ENCODE measurements at places on chromosomes 5 and 9. TPM values are rescaled to one million over a fixed set of nuclear protein-coding genes. Genes with fewer than 3 reads are reported as not detected.

Gene OLFML2A
- total RNA-seq: 10.7 TPM

DNA sequence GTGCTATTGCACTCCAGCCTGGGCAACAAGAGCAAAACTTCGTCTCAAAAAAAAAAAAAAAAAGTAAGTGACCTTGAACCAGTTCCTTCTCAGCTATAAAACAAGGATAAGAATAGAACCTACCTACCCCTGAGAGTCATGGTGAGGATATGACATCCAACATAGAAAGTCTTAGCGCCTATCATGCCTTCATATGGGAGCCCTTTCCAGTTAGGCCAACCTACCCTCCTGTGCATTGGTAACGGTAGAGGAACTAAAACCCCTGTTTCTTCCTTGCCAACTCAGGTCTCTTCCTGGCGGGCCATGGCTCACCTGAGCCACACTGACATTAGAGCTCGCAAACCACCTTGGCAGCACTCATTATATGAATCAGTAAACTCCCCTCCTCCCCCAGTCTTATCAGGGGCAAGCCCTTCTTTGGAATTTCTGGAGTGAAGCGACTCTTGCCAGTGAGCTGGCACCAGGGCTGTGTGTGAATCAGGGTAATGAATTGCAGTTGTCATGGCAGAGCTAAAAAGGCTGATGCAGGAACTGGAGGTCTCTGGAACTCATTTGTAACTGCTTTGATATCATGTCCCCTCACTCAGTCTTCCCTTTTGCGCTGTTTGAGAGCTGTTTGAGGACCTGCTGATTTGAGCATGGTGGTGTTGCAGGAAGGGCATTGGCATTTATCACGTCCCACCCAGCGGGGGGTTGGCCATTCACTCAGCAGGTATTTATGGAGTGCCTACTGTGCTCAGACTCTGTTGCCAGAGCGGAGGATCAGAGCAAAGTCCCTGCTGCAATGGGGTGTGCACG, 10.3 kb downstream of the WWC1 start:
- no peak for DNase-seq

Gene CSF2
- not detected for total RNA-seq

DNA sequence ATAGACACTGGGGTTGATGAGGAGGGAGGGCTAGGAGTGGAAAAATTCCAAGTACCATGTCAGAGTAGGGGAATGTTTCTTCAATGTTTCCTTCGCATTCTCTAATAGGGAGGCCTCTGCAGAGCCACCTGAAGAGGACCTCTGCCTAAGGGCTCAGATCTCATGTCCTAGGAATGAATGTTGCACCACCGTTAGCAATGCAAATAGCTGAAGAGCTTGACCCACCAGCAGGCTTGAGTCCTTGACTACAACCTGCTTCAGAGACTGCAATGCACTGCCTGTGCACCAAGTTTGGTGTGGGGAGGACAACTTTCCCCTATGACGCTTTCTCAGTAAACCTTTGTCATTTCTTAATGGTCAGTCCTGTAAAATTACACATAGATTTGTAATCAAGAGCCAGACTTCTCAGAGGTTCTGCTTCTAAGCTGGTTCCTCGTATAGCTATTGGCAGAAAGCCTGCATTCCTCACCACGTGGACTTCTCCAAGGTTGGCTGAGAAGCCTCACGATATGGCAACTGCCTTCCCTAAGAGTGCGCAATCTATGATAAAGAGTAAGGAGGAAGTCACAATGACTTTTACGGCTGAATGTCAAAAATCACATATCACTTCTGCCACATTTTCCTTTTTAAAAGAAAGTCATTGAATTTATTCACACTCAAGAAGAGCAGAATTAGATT, 600.7 kb upstream of the PTGER4 start:
- no peak for DNase-seq

DNA sequence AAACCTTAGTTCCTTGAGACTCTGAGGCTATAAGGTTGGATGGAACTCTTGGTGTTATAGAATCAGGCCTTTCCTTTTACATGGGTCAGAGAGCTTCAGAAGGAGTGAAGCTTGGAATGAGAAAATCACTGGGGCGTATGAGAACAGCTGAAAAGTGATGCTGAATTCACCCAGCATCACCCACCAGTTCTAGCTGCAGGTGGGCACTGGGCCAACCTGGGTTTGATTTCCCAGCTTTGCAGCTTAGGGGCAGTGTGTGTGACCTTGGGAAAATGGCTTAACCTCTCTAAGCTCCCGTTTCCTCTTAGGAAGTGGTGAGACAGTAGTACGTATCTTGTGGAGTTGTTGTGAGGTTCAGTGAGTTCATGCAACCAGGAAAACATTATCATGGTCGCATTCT, 10.7 kb downstream of the PCDH12 start:
- no peak for DNase-seq

DNA sequence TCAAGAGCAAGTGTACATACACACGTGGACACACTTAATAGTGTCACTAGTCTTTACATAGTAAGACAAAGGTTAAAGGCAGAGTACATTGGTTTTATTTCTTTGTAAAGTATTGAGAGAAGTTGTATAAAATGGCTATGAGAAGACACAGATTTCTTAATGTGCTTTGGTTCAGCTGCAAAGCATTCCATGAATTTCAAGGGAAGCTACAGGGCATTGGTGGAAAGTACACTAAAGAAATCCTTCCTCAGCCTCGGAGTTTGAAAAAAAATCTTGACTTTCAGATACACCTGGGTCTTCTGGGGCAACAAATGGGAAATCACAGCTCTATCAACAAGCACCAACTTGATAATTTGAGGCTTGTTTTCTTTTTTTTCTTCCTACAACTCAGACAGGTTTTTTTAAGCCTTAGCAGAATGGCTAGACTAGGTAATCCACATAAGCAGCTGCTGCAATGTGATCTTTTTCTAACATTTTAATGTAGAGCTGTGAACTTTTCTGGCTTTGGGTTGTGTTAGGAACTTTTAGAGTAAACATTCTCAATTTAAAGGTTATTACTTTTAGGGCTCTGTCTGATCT, 140.4 kb upstream of the FST start:
- DNase-seq: no peak

- no peak for DNase-seq
Measured at GRCh38 chr5:77492653-77493000, 511 bp upstream of the WDR41 start.

- no peak for DNase-seq
Measured at GRCh38 chr9:129093602-129094386, 12.9 kb downstream of the DOLPP1 start.

DNA sequence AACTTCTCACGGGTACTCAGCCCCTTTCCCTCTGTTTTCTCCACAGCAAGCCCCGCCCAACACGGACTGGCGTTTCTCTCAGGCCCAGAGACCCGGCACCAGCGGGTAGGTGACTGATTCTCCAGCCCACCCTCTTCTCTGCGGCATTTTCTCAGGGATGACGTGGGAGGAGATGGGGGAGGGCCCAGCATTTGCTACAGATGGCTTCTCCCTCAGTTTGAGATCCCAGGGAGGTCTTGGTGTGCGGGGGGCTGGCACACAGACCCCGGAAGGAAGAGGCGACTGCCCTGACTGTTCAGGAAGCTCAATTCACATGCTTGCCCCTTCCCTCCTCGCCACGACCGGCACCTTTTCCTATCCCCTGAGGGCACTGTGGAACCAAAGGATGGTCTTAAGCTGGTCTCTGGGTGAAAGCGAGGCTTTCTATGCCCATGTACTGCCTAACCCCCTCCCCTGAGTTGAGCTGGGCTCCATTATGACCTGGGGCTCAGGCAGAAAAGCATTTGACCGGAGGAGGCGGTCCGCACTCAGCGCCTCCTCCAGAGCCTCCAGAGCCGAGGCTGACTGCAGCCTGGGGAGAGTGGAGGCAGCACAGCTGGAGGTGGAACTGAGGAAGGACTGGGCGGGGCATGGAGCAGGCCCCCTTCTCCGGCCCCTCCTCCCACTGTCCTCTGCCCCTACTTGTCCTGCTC, 6.0 kb downstream of the PCDHGC5 start:
- peak; percentile 74 for DNase-seq

DNA sequence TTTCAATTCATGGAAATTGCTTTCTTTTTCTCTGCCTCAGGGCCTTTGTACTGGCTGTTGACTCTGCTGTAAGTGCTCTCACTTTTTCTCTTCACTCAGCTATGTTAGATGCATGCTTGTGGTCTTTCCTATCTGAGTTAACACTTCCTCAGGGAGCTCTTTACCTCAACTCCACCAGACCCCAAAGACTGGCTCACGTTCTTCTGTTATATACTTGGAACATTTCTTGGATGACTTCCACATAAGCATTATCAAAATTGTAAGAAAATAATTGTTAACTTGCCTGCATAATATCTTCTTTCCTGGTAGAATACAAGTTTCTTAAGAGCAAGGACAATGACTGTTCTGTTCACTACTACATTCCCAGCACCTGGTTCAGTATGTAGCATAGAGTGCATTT, 455.9 kb downstream of the EBF1 start:
- DNase-seq: no peak

GRCh38 chr5:14383923-14384322, 197.7 kb upstream of the OTULINL start:
- DNase-seq: no peak

Gene FAT2
- total RNA-seq: 0.51 TPM

DNA sequence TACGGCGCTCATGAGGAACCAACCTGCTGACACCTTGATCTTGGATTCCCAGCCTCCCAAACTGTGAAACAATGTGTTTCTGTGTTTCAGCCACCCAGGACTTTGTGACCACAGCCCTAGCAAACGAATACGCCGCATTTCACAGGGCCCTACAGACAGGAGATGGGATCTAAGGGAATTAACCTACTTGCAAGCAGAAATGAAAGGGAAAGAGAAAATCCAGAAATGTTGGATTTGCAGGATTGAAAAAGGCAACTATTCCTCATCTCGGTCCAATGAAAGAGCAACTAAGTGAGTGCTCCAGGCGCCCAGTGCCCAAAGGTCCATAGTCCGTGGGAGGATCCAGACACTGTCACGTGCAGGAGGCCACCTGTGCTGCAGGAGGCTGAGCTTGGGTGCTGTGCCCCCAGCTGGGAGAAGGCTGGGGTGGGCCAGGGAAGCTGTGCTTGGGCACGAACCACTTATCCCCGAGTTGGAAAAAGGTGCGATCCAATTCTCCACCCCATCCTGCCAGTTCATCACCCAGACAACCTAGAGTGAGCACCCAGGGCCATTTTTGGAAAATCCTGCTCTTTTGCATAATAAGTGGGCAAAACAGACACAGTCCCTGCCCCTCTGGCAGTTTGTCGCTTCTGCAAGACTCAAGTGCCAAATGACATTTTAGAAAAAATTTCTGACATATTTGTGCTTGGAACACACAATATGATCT, 177.9 kb downstream of the C9orf50 start:
- DNase-seq: no peak

DNA sequence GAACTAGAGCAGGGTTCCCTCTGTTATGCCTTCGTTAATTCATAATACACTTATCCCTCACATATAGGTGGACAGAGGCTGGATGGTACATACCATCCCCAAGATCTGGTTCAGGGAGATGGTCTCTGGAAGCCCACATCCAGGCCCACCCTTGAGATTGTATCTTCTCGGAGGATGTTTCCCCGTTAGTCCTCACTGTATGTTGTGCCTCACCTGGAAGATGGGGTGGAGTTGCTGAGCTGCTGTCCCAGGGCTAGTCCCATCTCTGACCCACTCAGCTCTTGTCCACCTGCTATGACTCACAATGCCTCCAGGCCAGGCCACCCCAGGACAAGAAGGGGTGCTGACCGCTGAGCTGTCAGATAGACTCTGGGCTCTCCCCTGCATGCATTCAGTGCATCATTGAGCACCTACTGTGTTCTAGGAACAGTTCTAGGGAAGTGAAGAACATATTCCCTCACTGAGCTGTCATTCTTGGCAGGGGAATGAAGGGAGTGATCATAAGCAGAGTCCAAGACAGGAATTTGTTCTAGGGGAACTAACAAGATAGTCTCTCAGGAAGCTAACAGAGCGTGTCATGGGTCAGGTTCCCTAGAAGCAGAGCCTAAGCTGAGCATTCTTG, at the start of gene CBY3:
TSS of gene CBY3 (minus strand) at position 255 of the 622 bp plus-strand sequence. CDS start at position 139, 116 bp downstream.
- DNase-seq: no peak

DNA sequence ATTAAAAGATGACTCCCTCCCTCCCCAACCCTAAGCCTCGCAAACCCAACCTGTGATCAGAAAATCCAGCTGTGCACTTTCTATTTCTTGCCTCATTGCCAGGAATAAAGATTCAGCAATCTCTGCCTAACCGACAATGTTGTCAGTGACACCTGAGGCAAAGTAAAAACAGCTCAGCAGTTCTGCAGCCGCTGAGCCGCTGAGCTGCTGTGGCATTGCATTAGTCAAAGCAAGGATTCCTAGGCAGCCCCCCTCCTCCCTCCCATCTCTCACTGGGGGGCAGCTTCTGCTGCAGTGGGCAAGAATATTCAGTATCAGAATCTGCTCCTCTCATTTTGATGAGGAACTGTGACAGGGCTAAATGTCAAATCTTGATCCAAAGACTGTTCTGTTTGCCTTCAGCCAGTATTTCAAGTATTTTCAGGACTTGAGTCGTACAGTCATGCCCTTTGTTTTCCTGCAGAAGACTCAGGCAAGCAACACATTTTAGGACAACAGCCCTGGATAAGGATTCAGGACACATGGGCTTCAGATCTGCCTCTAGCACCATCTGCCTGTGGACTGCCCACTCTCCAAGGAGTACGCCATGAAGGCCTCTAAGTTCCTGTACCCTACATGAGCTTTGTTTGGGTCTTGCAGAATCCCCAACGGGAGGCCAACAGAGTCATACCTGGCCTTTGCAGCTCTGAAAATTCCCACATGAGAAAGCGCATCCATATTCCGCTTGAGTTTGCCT, 41.1 kb upstream of the DAP start:
- no peak for DNase-seq

GRCh38 chr5:3740546-3741373, 145.1 kb downstream of the IRX1 start:
- no peak for DNase-seq

Gene TNFSF15
- 0.29 TPM for total RNA-seq
